ENCODE measurements at places on chromosomes 3 and 15.

- no peak for DNase-seq
Observed at GRCh38 chr3:60698117-60698516, 553.1 kb downstream of the FHIT start.

DNA sequence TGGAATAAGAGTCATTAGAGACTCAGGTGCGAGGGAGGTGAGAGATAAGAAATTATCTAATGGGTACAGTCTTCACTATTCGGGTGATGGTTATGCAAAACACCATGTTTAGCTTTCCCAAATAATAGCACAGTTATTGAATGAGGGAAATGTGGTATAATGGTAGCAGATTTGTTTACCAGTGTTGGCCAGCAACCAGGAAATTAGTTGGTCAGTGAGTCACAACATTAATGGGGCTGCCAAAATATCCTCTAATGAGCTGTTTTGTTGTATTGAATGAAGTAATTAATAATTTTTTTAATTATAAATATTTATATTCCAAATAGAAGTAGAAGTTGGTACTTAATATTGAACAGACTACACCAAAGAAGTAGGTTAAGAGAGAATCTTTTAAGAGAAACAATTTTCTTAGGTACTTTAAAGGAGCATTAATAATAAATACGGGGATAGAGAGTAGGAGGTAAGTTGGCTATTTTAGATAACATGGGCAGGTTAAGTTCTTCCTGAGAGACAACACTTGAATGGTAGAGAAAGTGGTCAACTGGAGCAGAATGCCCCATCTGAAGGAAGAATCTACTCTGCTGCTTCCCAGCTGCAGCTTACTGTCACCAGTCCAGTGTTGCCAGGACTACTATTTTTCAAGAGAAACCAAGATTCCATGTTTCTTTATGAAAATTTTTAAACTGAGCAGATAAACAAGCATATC, 218.8 kb downstream of the UBE2E2 start:
- DNase-seq = no peak

DNA sequence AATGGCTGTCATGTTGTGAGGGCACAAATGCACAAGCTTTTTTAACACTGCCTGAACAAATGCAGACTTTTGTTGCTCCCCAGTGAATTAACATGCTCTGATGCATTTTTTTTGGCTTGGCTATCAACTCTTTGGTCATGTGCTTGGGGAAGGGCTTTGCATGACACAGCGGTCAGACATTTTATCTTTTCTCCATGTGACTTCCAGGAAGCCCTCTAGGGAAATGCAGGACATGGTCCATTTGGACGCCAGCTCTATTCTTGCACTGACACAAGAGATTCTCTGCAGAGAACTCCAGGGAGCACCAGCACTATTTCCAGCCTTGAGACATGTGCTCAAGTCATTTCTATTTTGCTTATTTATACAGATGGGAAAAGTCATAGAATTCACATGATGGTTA, 46.2 kb downstream of the NEK11 start:
- DNase-seq = no peak

- no peak for DNase-seq
Observed at GRCh38 chr3:144677103-144677502, 705.5 kb downstream of the DIPK2A start.

DNA sequence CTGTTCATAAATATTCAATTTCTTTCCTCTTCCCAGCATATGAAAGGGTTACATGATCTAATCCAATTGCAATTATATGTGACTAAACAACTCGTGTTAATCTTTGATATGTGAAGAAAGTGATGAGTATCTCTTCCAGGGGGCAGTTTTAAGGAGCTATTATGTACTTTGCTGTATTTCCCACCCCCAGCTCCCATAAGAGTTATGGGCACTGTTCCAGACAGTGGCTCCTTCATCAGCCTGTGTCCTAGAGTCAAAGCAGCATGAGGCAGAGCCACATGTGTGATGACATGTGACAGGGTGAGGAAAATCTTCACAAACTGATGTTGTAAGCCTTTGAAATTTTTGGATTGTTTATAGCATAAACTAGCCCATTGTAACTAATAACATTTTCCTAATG, 315.4 kb downstream of the DIPK2A start:
- DNase-seq = no peak

DNA sequence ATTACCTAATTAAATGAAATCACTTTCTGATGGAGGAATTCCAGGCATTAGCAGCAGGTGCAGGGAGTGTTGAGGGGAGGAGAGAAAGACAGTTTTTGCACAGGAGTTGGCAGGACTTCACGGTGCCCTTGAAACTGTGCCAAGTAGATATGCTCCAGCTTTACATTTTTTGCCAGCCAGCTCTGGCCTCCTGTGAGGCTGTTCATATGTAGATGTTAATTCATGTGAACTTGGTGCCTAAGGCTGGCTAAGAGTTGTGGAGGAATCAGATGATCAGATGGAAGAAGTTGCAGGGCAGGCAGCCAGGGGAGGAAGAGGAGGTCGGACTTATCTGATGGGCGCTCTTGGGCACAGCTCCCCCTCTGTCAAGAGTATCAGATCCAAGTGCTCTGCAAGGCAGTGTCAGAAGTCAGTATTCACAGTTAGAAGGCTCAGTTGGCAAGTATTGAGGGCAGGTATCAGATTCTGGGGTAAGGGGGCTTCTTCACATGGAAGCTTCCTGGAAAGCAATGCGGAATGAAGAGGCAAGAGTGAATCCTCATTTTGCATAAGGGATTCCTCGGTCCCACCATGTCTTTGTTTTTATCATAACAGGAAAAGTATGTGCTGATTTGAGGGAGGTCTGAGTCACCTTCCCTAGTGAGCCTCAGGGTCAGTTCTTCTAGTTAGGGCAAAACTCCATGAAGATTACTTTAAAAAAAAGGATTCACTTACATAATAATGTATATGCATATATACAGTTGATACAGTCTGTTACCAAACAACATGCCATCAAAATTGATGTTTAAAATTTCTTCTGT, 172.6 kb upstream of the UMPS start:
- DNase-seq = no peak

- DNase-seq = no peak
Observed at GRCh38 chr3:36557708-36558421, 177.6 kb downstream of the STAC start.

DNA sequence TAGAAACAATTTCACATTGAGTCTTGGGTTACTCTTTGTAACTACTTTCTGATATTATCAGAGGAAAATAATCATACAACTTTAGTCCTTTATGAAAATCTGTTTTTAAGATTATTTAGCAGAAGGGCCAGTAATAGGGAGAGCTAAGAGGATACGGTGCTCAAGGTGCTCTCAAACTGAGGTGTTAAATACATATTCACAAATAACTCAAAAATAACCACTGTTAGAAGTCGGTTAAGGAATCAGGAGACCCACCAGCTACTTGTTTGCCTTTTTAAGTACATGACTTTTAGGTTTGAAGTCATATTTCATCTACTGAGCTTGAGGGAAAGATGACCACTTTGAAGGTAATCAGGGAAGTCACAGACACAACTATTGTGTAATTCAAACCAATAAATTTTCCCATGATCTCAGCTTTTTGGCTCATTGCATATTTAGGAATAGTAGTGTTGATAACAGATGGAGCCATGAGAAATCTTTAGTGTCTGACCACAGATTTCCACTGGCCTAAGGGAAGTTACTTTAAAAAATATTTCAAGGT, 1.4 kb upstream of the RSRC1 start:
- no peak for DNase-seq

DNA sequence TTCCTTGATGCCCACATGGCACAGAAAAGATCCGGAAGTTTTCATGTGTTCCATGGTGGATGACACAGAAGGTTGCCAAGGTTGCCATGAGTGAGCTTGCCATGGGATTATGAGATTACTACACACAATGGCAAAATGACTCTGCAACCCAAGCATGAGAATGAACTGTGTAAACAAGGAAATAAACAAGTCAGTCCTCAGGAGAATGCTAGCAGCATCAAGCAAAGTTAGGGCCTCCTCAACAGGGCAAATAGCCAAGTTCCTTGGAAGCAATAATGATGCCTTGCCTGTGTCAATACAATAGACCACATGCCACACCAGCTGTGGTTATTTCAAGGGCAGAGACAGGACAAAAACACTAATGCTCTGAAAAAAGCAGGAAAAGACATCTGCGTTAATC, 41.8 kb downstream of the AQR start:
- no peak for DNase-seq

- DNase-seq = no peak
Observed at GRCh38 chr3:44236485-44236908, 5.2 kb upstream of the TOPAZ1 start.

DNA sequence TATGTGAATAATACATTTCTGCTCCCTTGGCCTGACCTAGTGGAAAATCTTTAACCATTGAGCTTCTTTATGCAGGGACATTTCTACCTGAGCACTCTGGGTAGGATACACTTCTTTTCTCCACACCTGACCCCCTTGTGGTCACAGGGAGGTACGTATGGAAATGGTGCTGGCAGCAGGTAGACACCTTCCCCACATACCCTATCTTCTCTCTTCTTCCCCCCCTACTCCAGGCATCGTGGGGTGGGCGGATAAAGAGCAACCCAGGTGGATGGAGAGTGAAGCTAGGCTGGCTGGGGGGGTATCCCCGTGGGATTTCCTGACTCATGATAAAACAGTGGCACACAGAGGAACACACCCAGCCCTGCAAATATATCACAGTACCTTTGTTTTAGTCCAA, 312.1 kb downstream of the ARRDC4 start:
- no peak for DNase-seq

GRCh38 chr3:30288830-30289229, 317.6 kb upstream of the TGFBR2 start:
- DNase-seq = no peak

GRCh38 chr3:13123013-13123654, 49.9 kb upstream of the IQSEC1 start:
- no peak for DNase-seq

GRCh38 chr15:94524565-94524964, 293.2 kb downstream of the MCTP2 start:
- DNase-seq = no peak

GRCh38 chr15:25944386-25944785, 81.3 kb upstream of the ATP10A start:
- no peak for DNase-seq

- DNase-seq = no peak
Observed at GRCh38 chr3:165440380-165440779, 244.2 kb upstream of the SLITRK3 start.

- DNase-seq = no peak
Observed at GRCh38 chr3:188345223-188345622, 191.3 kb downstream of the LPP start.

DNA sequence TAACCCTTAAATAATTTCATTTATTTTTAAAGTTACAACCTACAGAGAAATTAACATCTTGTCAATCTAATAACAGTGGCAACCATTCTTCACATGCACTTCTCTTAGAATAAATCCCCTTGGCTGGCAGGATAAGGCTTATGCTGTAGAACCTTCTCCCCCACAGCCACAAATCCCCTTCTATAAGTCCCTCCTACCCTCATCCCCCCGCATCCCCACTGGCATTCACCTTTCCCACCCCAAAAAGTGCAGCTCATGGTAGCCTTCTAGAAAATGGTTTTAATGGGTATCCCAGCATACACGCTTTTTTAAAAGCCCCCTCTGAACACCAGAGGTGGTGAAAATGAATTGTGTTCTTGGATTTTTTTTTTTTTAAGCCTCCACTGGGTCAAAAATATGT, 49.2 kb downstream of the CAPN7 start:
- no peak for DNase-seq

DNA sequence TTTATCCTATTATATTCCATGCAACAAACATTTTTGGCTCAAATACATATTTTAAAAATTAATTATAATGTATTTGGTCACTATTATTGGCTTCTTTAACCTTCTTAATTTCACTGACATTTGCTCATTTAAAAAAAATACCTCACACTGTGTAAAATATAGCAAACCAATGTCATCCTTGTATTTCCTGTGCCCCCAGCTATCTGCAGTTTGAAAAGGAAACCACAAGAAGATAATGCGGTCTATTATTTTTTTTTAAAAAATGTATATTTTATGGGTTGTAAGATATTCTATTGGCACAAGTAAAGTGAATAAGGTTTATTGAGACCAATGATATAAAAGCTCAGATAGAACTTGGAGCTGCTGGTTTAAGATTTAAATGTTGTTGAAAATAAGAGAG, 904.2 kb downstream of the SI start:
- no peak for DNase-seq

DNA sequence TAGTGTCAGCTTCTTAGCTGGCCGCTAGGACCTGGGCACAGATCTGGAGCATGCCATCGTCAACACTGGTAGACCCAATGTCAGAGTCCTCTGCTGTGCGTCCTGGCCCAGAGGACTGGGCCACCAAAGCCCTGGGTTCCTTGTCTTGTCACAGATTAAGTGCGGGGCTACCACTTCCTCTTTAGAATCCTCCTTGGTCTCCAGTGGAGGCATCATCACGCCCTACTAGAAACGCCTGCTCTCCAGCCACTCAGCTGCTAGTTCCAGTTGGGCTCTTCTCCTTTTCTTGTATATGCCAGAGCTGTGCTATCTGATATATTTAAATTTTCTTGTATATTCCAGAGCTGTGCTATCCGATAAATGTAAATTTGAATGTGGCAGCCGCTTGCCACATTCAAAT, 11.2 kb downstream of the PPCDC start:
- DNase-seq = no peak

GRCh38 chr3:143998266-143998665, 26.6 kb downstream of the DIPK2A start:
- no peak for DNase-seq

GRCh38 chr3:28850186-28850585, 430.7 kb upstream of the RBMS3 start:
- no peak for DNase-seq

DNA sequence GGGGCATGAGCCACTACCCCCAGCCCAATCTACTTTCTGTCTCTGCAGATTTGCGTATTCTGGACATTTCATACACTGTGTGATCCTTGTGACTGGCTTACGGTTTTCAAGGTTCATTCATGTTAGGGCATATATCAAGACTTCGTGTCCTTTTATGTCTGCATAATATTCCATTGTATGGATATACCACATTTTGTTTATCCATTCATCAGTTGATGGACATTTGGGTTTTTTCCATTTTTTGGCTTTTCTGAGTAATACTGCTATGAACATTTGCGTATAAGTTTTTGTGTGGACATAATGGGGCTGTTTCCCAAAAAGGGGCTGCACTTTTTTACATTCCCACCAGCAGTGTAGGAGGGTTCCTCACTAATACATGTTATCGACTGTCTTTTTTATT, 106.6 kb downstream of the PDE8A start:
- DNase-seq = no peak

All from esophagus squamous epithelium (tissue), 5 donors.